ENCODE measurements at places on chromosomes 7 and 10.

- DNase-seq: no peak
Observed at GRCh38 chr10:91416339-91416855, 6.3 kb downstream of the HECTD2 start.

DNA sequence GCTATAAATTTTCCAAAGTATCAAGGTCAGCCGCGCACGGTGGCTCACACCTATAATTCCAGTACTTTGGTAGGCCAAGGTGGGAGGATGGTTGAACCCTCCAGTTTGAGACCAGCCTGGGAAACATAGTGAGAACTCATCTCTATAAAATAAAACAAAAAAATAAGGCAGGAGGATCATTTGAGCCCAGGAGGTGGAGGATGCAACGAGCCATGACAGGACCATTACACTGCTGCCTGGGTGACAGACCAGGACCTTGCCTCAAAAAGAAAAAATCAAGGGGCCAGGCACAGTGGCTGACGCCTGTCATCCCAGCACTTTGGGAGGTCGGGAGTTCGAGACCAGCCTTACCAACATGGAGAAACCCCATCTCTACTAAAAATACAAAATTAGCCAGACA, 60.3 kb downstream of the ABI1 start:
- no peak for DNase-seq

DNA sequence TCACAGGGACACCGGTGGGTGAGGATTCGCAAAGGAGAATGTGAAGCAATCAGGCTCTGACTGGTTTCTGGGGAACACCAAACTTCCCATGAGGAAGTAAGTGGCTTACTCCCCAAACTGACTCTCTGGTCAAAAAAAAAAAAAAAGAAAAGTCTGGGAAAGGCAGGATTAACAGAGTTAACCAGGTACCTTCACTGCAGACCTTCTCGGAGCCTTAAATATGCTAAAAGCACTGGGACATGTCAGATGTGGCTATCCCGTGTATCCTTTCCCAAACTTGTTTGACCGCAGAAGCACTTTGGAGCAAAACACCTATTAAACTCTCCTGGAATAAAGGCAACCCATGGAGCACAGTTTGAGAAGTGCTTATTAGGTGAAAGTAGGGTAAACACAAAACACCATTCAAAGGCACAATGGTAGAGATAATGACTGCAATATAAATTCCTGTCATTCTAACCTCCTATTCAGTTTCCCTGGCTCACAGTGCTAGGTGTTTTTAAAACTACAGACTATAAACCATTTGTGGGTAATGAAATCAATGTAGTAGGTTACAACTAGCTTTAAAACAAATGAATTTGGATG, 44.1 kb upstream of the MXI1 start:
- no peak for DNase-seq

DNA sequence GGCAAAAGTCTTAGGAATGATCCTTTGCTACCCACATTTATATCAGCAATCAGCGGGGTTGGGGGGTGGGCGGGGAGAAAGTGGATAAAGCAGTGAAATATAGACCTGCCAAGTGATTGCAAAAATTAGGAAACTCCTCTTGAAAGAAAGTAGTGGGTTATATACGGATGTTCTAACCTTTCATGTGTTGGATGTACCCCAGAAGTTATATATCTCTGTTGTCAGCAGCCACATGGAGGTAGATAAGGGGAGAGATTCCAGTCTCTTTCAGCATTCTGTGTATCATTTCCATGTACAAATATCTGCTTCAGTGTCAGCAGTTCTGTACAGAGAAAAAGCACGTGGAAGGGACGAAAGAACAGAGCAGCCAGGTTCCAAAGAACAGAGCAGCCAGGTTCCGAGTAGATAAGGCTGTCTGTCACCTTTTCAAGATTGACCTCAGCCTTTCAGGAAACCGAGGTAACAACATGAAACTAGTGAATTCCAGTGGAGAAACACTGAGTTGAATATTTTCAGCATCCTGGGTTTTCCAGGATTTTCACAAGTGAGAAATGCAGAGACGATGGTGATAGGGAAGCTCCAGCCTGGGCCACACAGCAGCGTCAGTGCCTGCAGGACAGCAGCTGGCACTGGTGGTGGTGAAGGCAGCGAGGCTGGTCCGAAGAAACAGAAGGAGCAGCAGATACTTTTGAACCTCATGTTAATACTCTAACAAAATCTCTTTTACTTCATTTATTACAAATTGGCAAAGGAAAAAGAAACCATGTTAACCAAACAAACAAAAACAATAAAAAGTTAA, 212.3 kb downstream of the C7orf25 start:
- DNase-seq: no peak

All from liver (tissue), 10 donors.